ENCODE measurements at places on chromosomes 1 and 21.

DNA sequence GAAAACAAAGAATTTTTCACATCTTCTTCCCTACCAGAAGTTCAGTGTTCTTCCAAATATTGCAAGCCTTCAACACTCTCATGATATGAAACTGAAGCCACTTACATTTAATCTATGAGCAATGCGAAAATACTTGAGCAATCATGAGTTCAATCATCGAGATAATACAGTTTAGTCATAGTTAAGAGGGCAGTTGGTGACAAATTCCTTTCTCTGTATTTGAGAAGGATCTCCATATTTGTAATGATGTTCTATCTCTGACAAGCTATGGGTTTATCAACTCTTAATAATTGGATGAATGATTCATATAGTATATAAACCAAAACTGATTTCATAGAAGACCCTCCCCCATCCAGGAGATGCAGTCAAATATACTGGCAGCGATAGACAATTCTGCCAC, 29.7 kb upstream of the PYHIN1 start:
- DNase-seq, result no peak

- DNase-seq, result no peak
These were observed 22.8 kb upstream of the CDK18 start for GRCh38 chr1:205481629-205482151.

DNA sequence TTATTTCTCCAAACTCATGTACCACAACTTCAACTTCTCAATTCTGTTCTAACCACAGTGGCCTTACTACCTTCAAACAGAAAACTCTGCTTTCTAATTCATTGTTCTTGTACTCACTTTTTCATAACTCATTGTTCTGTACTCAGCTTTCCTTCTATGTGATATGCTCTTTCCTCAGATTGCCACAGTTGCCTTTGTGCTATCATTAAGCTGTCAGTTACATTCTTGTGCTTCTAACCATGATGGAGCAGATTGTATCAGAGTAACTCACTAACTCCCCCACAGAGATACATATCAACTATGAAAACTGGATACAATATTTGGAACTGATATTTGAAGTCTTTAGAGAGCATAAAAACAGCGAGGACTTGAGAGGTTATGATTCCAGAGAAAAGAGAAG, 1213.7 kb downstream of the KCNT2 start:
- DNase-seq, result no peak

DNA sequence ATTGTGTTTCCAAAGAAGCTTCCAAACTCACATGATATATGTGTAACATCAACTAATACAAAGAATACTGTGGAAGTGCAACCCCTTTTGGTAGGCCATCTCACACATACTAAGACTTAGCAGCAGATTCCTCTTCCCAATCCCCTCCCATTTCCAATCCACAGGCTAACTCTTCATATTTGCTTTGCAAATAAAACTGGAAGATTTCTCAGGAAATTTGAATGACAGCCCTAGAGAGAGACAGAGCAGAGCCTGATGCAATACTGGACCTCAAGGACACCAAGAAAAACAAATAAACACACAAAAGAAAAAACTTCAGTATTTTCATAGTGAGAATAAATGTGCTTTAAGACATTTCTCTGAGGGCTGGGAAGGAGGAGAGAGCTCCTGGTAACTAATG, 190.2 kb upstream of the BRINP3 start:
- DNase-seq, result no peak

DNA sequence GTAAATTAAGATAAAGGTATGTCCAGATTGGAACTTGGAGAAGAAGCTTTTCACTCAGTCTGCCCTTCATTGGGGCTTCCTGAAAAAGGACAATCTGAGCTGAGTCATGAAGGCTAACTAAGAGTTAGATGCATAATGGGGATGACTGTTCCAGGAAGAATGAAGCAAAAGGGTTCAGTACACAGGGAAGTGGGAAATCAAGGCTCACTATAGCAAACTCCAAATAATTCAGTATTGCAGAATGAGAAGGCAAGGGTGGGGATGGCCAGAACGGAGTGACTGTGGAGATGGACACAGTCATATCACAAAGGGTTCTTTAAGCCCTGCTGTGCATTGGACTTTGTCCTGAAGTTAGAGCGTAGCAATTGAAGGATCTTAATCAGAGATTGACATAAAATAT, 158.3 kb downstream of the FGGY start:
- DNase-seq, result no peak

- DNase-seq, result no peak
These were observed 4.5 kb downstream of the AJAP1 start for GRCh38 chr1:4658643-4659628.
